ENCODE measurements at places on chromosomes 7 and 10.

- DNase-seq: no peak
- H3K4me3 ChIP-seq: no peak overlapping the region
- H3K27ac ChIP-seq: no peak overlapping the region
- no peaks in the 10 kb centered on the region for H3K27me3 ChIP-seq
Measured at GRCh38 chr10:120559800-120560199, 102.8 kb downstream of the PLPP4 start.

- peaks cover 12% of the 10 kb centered on the region for H3K4me1 ChIP-seq
- peaks cover 2% of the 10 kb centered on the region for H3K36me3 ChIP-seq
- no peak for DNase-seq
- H3K27ac ChIP-seq: no peak overlapping the region
Measured at GRCh38 chr7:24440892-24441291, 132.4 kb upstream of the PALS2 start.

DNA sequence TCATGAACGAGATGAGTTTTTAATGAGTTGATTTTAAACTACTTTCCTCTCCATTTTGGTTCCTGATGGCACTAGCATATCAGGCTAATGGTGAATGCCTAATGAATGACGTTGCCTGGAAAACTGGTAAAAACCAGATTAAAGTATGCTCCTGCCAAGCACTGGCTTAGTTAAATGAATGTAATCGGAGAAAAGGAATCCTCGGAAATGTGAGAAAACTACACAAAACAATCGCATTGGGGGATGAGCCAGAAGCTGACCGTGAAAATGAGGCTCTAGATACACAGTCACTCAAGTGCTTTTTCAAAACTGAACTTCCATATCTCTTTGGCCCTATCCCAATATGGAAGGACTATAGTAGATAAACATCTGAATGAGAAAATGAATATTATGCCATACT lies 153.8 kb upstream of the COL1A2 start:
- H3K27me3 ChIP-seq: no peaks in the 10 kb centered on the region
- no peak overlapping the region for H3K4me3 ChIP-seq
- DNase-seq: no peak
- no peaks in the 10 kb centered on the region for H3K4me1 ChIP-seq

DNA sequence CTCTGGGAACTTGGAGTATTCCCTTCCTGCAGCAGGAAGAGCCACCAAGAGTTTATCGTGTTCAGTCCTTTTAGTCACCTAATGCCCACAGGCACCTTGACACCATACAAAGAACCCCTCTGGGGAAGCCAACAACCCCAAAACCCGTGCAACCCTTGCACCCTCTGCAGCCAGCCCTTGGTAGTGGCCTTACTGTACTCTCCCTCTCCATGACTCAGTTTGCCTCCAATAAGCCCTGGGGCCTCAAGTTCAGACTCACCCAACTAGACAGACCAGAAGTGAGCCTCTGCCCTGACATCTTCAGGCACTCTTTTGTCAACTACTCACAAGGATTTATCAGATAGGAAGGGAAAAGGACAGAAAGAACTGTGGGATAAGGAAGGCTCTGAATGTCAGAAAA lies 30.9 kb downstream of the KCNMA1 start:
- H3K27ac ChIP-seq: no peak overlapping the region
- H3K4me3 ChIP-seq: no peak overlapping the region
- H3K4me1 ChIP-seq: peaks cover 9% of the 10 kb centered on the region
- no peaks in the 10 kb centered on the region for H3K36me3 ChIP-seq

DNA sequence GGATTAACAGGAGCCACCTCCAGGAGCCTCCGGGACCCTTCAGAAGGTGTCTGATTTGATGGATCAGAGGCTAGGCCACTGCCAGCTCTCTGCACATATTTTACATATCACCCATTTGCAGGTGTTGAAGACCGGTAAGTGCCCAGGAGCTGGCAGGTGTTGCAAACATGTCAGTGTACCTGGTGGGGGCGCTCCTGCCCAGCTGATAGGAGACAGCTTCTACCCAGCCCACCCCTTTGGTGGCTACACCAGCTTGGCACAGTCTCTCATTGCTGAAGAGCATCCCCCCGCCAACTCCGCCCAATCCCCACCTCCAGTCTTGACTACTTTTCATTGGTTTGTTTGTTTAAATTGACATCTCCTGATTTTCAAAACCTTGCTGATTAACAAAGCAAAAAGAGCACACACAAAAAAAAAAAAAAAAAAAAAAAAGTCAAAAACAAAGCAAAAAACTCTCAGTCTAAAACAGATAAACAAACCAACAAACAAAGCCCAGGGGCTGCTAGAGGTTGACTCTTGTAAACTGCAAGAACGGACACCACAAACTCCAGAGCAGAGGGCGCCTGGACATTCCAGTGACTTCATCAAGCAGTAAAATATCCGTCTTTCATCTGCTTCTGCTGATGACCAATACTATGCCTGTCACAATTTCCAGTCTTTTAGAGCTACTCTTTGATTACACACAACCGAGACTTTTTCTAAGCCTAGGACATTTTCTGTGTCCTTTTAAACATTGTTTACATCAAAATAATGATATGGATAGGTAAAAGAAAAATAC lies 275.3 kb downstream of the NRG3 start:
- H3K4me1 ChIP-seq: no peaks in the 10 kb centered on the region
- no peak overlapping the region for H3K4me3 ChIP-seq
- H3K27me3 ChIP-seq: no peaks in the 10 kb centered on the region
- no peak overlapping the region for H3K27ac ChIP-seq
- no peaks in the 10 kb centered on the region for H3K36me3 ChIP-seq

- H3K27me3 ChIP-seq: peaks cover 30% of the 10 kb centered on the region
- H3K4me1 ChIP-seq: peaks cover 4% of the 10 kb centered on the region
- no peak overlapping the region for H3K27ac ChIP-seq
Measured at GRCh38 chr10:55627501-55628051, 733.5 kb downstream of the ZWINT start.

DNA sequence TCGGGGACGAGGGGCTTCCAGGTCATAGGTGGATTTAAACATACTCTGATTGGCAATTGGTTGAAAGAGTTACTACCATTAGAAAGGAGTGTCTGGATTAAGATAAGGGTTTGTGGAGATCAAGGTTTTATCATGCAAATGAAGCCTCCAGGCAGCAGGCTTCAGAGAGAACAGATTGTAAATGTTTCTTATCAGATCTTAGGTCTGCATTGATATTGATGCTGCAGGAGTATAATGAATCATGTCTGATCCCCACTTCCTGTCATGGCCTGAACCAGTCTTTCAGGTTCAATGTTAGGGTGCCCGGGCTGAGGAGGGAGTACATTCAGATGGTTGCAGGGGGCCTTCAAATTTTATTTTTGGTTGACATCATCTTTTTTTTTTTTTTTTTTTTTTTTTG lies 51.4 kb downstream of the SH3PXD2A start:
- H3K4me1 ChIP-seq: peaks cover 31% of the 10 kb centered on the region
- H3K36me3 ChIP-seq: peaks cover 2% of the 10 kb centered on the region
- peak; percentile 5 for DNase-seq
- no peak overlapping the region for H3K4me3 ChIP-seq
- H3K27me3 ChIP-seq: peaks cover 3% of the 10 kb centered on the region

- H3K36me3 ChIP-seq: peaks cover 25% of the 10 kb centered on the region
- H3K27ac ChIP-seq: no peak overlapping the region
- no peaks in the 10 kb centered on the region for H3K27me3 ChIP-seq
- no peak overlapping the region for H3K4me3 ChIP-seq
- peaks cover 11% of the 10 kb centered on the region for H3K4me1 ChIP-seq
- DNase-seq: no peak
Measured at GRCh38 chr7:44415047-44415446, 75.4 kb downstream of the NUDCD3 start.

DNA sequence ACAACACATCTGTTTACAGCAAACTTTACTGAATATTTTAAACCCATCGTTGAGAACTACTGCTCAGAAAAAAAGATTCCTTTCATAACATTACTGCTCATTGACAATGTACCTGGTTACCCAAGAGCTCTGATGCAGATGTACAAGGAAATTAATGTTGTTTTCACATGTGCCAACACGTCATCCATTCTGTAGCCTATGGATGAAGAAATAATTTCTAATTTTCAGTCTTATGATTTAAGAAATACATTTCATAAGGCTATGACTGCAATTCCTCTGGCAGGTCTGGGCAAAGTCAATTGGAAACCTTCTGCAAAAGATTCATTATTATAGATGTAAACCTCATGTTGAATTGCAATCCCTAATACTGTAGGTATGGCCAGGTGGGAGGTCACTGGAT lies 16.7 kb upstream of the CNNM1 start:
- no peak overlapping the region for H3K27ac ChIP-seq
- DNase-seq: no peak
- H3K4me3 ChIP-seq: no peak overlapping the region

DNA sequence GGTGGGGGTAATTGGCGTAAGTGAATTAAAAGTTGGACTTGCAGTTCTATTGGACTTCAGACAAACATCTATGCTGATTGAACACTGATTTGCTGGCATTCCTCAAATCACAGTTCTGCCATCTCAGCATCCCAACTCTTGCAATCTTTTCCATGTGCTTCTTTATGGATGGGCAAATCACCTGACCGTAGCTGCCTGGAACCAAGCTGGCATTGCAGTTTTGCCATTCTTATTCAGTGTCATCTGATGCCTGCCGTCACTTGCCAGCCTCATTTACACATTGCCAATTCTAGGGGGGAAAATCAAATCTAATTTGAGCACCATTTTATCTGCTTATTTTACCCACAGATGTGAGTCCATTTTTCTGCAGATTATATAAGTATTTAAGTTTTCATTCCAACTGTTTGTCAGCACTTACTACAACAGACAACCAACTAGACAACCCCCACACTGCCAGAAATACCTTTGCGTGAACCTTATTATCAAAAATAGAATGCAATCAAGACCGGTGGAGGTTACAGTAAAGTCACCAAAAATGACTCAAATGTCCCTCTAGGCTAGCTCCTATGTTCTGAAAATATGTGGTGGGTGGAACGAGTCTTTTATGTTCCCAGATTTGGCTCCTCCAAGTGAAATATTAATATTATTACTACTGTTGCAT lies 172.3 kb upstream of the CTBP2 start:
- no peaks in the 10 kb centered on the region for H3K27me3 ChIP-seq
- H3K4me3 ChIP-seq: no peak overlapping the region
- no peak overlapping the region for H3K27ac ChIP-seq
- H3K36me3 ChIP-seq: no peaks in the 10 kb centered on the region
- no peaks in the 10 kb centered on the region for H3K4me1 ChIP-seq
